ENCODE measurements at places on chromosomes 7 and 10.

DNA sequence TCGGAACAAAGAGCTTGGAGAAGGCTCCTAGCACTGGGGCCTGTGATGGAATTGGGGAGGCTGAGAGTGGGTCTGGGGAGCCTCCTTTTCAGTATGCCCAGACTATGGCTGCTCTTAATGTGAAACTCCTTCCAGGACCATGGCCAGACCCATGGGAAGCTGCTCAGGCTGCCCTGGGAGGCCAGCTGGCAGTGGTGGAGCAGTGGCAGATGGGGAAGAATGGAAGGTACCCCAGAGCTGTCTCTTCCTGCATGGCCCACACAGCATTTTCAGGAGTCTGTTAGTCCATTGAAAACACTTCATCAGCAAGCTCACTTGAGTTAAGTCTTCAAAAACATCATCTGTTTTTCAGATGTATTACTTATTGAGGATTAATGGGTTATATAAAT lies 18.5 kb downstream of the NACAD start:
- DNase-seq, result no peak

DNA sequence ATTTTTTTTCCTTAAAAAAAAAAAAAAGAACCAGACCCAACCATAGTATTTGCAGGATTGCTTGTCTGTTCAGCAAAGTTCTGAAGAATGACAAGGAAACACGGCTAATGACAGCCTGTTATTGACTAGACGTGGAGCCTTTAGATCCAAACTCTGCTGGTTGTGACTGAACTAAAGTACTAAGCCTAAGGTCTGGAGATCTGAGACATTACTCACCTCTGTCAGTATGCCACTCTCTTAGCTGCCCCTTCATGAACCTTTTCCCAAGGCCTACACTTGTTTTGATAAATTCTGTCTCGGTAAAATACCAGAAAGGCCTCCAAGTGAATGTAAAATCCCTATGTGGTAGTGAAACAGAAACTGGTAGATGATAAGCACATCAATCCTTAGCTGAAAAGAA lies 101.0 kb downstream of the CABCOCO1 start:
- no peak for DNase-seq

GRCh38 chr7:15839416-15840100 lies 153.1 kb upstream of the MEOX2 start:
- DNase-seq, result no peak

- DNase-seq, result no peak
Observed at GRCh38 chr10:63392224-63392623, 73.6 kb downstream of the JMJD1C start.

- DNase-seq, result no peak
Observed at GRCh38 chr7:121235201-121235600, 93.6 kb upstream of the WNT16 start.

DNA sequence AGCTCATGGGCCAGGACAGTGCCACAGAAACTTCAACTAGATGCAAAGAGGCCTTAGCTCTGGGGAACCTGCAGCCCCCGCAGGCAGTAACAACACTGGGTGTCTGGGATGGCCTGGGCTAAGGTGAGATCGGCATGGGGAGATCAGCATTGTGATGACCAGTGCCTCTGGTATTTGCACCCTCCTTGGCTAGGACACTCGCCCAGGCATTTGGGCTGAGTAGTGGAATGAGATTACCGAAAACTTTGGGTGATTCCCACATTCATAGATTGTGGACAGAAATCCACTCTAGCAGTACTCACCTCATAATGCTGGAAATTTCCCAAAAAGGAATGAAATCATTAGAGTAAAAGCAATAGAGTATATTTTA lies 70.6 kb upstream of the ZMIZ2 start:
- DNase-seq, result no peak

DNA sequence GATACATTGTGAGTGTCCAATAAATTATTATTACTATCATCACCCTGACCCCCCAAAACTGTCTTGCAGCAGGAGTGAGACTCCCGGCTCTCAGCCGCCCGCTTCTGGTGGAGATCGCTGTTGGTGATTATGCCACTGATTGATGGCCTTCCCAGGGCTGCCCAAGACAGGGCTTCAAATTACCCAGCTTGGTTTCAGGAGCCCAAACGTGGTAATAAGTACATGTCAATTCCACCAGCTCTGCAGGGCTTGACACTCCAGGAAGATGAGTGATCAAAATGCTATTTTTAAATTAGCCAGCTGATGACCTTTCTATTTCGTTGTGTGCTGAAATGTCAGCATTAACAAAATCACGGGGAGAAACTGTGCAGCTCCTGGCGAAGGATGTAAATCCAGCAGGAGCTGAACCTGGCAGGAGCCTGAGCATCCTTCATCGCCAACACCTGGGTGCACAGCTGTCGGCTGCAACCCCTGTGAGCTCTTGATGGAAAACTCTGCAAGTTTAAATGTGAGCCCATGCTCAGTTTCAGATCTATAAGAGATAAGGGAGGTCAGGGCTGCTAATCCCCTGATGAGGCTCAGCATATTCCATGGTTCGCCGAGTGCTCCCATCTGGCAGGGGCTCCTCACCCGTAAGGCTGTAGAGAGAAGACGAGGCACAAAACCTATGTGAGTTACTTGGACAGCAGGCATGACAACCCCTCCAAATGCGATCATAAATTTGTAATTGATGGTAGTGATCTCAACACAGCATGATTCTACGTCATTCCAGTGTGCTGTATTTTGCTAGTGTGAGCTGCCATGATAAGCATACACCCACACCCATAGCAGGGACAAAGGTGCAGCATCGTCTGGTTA lies 446.3 kb downstream of the TCERG1L start:
- DNase-seq, result no peak

DNA sequence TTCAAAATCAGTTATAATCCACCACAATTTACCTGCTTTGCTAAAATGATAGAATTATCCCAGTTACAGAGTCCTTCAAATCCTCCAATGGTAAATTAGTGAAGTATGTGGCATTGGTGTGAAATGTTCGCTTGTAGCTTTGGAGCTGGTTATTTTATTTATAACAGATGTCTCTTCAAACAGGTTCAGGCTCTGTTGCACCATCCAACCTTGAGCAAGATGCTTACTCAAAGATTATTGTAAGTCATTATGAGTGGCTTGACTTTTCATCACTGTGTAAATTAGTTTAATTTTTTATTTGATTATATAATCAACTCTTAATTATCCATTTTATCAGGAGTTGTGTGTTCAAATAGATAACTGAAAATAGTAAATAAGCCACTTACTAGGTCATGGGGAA lies 99.4 kb downstream of the BTRC start:
- DNase-seq, result no peak

DNA sequence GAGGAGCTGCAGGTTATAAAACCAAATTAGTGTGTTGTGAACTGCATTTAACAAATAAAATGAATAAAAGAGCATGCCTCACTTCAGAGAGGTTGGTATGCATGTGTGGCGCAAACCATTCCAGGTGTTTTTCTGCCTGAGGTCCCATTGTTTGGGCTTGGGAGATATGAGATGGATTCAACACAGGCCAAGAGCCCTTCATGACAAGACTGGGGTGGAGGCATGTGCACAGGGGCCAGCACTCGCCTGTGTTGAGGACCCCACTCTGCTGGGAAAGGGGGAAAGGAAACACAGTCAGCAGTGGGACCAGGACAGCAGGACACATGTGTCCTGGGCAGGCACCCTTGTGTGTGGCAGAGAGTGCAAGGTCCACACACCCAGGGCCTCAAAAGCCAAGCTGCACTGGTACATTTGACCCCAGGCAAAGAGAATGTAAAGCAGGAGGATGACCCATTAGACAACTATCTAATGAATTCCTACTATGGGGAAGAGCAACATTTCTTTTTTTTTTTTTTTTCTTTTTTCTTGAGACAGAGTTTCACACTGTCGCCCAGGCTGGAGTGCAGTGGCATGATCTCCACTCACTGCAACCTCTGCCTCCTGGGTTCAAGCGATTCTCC lies 9.2 kb upstream of the SLC18A3 start:
- no peak for DNase-seq

GRCh38 chr7:43761938-43762692 lies 3.6 kb downstream of the BLVRA start:
- DNase-seq, result peak; percentile 14

GRCh38 chr10:60417901-60418300 lies 28.2 kb upstream of the ANK3 start:
- no peak for DNase-seq

DNA sequence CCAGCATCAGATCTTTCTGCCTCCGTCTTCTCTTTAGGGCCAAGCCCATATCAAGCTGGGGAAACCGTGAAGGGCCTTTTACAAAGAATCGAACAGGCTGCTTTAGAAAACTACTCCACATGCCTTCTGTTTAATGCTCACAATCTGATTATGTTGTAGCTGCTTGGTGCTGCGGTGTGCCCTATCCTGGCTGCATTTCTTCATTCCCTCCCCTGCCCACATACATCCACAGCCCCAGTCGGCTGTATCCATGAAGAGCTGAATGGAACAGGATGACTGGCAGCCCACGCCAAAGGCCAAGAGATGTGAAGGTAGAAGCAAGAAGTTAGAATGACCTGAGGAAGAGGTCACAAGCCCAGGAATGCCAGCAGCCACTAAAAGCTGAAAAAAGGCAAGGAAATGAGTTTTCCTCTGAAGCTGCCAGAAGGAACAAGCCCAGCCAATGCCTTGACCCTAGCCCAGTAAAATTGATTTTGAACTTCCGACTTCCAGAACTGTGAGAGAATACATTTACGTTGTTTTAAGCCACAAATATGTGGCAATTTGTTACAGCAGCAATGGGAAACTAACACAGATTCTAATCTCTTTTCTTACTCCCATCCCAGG lies 22.2 kb downstream of the TAS2R41 start:
- DNase-seq, result no peak

GRCh38 chr7:12322284-12322902 lies 81.3 kb downstream of the VWDE start:
- no peak for DNase-seq

DNA sequence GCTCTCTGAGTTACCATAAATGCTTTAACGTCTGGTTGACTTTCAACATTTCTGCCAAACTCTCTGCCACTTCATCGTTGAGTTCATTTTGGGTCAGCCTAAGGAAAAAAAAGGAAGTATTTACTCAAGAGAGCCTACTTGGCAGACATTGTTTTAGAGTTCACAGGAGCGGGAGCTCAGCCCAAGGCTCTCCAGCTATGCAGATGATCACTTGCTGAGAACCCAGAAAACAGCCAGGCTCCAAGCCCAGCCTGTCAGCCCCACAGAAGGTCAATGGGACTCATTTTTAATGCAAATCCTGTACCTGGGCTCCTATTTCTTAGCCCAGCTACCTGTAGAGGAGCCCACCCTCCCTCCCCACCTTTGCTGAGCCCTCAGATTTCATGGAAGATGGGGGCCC lies 45.5 kb downstream of the NOD1 start:
- peak; percentile 89 for DNase-seq

DNA sequence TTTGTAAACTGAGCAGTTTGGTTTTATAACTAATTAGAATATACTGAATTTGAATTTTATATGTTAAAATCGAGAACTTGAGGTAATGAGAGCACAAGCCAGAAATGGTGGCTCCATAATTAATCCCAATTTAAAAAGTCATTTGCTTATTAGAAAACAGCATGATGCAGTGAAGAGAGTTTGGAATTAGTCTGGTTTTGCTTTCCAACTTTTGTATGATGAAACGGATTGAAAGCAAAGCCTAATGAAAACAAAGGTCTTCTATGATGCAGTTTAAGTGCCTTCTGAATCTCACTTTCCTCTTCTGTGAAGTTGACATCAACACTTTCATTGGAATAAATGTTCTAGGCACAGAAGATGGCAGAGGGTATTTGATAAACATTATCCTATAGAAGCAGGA lies 89.4 kb downstream of the SORCS1 start:
- no peak for DNase-seq

- no peak for DNase-seq
Observed at GRCh38 chr7:139777133-139777891, 486 bp downstream of the HIPK2 start.

DNA sequence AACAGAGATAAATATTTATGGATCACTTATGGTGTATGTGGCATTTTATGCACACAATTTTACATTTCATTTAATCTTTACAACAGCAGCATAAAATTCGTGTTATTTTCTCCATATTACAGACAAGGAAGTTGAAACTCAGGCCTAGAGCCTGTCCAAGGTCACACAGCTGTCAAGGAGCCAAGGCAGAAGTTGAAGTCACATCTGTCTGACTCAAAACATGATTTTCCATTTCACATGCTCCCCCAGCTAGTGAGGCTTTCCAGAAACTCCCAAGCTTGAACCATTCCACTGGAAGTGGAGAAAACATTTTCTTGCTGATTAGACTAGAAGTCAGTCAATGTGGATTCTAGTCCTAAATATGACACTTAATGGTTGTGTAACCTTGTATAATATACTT lies 110.5 kb downstream of the HECTD2 start:
- DNase-seq, result peak; percentile 58

DNA sequence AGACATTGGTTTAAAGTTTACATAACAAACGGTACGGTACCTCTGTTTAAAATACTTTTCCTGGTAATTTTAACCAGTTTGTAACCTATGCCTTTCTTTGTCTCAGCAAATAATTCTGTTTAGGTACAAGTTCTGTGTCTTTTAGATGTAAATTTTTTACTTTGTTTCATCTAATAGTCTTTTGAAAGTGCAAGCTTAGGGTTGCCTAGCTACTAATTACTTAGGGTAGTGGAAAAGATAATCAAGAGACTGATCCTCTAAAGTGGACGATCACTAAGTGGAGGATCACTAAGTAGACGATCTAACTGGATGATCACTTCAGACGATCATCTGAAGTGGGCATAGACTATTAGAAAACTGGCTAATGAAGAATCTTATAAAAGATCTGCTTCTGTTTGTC lies 16.1 kb upstream of the FKBP9 start:
- no peak for DNase-seq

DNA sequence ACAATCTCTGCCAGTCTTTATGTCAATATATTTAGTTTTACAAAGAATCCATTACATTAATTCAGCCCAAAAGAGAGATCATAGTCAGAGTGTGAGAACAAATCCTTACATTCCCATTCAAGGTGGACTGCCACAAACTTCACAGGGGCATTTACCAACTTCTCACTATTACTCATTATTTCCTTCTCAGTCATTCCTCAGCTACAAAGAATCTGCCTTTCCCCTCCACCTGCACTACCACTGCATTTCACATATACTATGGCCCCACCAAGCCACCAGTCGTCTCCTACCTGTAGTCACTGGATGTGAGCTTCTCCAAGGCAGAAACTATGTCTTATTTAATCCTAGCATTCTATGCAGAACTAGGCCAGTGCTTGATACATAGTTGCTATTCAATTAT lies 94.3 kb downstream of the USP6NL start:
- no peak for DNase-seq

DNA sequence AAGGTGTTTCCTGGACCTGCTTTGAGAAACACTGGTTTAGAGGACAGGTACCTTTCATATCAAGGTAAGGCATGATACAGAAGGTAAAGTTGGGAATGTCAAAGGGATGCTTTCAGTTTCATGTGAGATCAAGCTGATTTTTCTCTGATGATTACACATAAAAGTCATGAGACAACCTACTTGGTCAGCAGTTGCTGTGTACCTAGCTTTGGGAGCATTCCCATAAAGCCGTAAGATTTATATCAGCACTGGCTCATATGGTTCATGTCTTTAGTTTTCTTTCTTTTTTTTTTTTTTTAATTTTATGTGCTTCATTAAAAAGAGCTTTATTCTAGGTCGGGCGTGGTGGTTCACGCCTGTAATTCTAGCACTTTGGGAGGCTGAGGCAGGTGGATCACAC lies 265.3 kb upstream of the LRGUK start:
- no peak for DNase-seq
